ENCODE measurements at places on chromosomes 4 and X.
A peak's percentile ranks its signal among the peaks of the same experiment; 100 is the strongest.

GRCh38 chr4:186982160-186982559 lies 258.5 kb upstream of the FAT1 start:
- no peak for DNase-seq

- peak; percentile 75 for DNase-seq
These were observed 111.3 kb upstream of the LNX1 start for GRCh38 chr4:53702334-53703266.

DNA sequence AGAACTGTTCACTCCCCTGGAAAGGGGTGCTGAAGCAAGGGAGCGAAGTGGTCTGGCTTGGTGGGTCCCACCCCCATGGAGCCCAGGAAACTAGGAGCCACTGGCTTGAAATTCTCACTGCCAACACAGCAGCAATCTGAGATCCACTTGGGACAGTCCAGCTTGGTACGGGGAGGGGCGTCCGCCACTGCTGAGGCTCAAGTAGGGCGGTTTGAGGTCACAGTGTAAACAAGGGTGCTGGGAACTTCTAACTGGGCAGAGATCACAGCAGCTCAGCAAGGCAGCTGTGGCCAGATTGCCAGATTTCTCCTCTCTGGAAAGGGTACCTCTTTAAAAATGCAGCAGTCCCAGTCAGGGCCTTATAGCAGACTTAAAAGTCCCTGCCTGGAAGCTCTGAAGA lies 53.9 kb upstream of the GALNTL6 start:
- no peak for DNase-seq

DNA sequence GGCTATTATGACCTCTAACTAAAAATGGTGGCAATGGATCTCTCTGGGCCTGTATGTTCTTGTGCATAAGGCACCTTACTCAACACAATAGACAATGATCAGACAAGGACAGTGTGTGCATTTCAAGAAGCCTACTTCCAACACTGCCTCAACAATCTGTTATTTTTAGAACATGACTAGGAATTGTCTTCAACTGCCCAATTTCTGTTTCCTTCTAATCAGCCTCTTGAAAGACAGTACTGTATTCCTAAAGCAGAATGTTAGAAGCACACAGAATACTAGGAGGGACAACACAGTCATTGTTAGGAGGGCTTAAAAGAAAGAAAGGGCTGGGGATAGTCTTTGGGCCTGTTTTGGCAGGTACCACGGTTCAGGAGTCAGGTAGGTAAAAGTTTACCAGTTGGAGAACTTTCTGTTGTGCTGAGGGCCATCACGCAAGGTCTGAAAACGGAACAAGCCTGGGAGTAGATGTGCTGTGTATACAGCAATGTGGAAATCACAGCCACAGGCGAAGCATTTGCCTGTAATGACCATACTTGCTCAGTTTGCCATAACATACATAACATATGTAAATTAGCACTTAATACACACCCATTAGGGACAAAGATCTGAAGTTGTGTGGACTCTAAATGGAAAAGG lies 100.8 kb upstream of the ATXN3L start:
- no peak for DNase-seq

DNA sequence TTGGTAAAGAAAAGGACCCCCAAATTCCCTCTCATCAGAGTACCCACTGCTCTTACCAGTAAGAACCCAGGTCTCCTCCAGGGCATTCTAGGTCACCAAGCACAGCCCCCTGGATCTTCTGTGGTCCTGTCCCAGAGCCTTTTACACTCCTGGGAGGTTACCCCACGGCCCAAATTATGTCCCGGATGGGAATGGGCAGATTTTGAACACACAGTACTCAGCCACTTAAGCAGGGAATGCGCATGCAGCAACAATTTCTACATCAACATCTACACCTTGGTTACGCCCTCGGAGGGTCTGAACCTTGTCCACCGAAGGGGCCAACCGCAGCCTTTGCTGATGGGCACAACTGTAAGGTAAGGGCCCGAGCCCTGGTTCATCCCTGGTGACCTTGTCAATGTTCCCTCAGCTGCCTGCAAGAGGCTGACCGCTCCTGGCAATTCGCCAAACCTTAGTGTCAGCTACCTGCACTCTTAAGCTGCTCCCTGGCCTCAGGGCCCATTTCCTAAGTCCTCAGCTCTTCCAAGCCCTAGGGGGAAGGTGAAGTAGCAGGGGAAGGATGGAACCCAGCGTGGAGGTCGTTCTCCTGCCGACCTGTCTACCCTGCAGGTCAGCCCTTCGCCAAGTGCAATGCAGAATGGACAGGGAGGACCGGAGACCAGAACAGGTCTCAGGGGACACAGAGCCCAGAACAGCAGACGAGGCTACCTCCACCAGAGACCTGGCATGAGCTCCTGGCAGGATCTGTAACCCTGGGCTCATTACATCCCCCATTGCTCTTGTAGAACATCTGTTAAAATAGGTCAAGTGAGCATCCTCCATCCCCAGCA lies 5.9 kb downstream of the TIMP1 start:
- no peak for DNase-seq

- no peak for DNase-seq
These were observed 29.3 kb upstream of the GPRIN3 start for GRCh38 chr4:89336818-89337420.

DNA sequence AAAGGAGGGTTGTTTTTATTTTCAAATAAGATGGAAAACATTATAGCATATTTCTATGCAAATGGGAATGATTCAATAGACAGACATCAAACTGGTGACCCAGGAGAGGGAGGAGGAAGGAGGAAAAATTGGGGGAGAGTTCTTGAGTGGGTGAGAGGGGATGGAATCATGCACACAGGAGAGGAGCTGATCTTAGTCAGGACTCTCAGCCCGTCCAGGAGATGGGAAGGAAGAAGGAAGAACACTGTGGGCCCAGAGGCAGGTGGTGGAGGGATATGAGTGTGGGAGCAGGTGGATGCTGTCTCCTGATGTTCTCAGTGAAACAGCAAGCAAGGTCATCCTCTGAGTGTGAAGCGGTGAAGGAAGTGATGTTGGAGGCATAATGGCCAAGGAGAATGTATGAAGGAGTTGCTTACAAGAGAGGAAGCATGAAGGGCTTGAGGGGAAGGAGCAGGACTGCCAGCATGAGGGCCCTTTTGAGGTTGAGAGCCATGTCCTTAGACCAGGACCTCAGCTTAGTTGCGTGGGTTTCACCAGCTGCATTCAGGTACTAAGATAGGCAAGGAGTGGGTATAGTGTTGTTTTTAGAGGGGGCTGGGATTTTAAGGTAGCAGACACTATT lies 161.7 kb upstream of the NAP1L5 start:
- no peak for DNase-seq

DNA sequence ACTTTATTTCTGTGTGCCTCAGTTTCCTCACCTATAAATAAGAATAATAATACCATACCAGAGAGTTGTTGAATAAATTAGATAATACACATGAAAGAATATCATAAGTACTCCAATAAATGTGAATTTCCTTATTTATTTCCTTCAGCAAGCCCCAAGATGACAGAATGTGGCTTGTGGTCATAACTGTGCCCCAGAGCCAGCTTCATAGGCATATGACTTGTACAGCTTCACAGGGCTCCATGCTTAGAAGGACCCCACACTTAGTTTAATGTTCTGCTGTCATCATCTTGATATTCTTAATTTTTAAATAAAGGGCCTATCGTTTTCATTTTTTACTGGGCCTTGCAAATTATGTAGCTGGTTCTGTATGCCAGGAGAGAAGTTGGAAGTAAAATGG lies 25.3 kb downstream of the VSIG4 start:
- no peak for DNase-seq

DNA sequence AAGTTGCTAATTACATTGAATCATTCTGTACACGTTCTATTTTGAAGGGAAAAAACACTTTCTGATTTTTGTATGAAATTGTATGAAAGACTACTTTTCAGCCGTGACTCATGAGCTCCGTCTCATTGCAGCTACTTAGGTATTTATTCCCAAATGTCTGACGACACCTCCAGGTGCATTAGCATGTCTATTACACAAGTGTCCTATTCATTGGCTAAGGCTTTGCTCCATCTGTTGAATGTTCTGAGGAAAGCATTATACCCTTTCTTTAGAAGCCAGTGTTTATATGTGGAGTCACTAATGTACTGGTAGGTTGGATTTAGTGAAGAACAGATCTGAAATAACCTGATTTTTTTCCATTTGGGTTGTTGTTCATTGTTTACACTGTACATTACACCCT lies 51.8 kb downstream of the MAP7D3 start:
- DNase-seq: peak; percentile 20

DNA sequence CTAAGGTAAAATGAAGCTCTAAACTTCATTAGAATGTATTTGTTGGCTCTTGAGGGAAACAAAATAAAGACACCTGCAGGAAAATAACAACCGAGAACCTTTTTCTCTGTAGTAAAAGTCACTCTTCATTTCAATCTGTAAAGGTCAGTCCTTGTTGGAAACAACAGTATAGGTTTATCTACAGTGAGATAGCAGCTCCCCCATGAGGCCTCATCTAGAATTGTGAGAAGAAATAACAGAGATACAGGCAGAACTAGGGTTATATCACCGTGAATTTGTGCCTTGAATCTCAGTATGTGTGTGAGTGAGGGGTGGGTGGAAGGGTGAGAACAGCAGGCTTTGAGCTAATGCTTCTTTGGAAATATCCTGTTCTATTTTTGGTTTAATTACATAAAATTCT lies 107.8 kb upstream of the FMR1 start:
- peak; percentile 61 for DNase-seq

GRCh38 chrX:36534900-36535299 lies 473.3 kb upstream of the FAM47C start:
- no peak for DNase-seq

DNA sequence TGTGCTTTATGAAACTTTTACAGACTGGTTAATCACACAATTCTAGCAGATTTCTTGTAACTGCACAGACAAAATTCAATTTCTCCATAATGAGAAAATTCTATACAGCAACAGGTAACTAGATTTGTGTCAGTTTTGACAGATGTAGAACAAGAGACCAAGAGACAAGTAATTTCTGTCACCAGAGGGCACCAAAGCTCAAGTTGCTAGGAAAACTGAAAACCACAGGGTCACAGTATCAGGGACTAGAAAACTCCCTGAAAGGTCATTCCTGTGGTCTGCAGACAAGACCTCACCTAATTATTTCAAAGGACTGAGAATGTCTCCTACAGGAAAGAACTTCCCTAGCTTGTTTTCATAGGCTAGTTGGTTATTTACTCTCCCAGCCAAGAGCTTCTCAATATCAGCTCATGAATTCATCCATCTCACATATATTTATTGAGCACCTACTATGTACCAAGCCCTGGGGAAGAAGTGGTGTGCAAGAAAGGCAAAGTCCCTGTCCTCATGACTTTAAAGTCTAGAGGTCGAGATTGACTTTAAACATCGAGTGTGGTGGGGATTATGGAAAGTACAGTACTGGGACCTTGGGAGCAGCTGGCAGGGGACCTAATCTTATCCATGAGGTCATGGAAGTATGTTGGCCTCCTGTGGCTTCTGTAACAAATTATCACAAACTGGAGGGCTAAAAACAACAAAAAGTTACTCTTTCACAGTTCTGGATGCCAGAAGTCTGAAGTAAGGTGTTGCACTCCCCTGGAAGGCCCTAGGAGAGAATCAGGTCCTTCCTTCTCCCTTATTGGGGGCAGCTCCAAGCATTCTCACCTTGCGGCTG lies 47.8 kb upstream of the SETD7 start:
- DNase-seq: peak; percentile 82

DNA sequence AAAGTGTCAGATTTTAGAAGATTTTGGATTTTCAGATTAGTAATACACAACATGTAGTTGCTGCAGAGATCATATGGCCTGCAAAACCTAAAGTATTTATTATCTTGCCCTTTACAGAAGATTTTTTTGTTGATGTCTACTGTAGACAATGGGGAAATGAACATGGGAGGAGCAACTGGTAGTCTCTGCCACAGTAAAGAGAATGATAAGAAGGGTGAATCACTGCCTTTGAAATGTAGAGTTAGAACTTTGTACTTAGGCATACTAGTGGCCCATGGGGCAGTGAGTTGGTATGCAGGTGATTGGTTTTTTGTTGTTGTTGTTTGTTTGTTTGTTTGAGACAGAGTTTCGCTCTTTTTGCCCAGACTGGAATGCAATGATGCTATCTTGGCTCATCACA lies 50.1 kb downstream of the GAB1 start:
- no peak for DNase-seq

- DNase-seq: no peak
These were observed 1.5 kb upstream of the MSMO1 start for GRCh38 chr4:165325732-165326512.

DNA sequence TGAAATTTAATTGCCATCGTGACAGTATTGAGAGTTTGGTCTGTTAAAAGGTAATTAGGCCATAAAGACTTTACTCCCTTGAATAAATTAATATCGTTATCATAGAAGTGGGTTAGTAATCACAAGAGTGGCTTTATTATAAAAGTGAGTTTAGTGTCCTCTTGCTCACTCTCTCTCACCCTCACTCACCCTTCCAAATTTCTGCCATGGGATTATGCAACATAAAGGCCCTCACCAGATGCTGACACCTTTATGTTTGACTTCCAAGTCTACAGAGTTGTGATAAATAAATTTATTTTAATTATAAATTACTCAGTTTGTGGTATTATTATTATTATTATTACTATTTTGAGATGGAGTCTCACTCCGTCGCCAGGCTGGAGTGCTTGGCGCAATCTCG lies 1070.8 kb downstream of the PCDH18 start:
- no peak for DNase-seq

GRCh38 chr4:4599481-4600275 lies 57.8 kb upstream of the STX18 start:
- no peak for DNase-seq

DNA sequence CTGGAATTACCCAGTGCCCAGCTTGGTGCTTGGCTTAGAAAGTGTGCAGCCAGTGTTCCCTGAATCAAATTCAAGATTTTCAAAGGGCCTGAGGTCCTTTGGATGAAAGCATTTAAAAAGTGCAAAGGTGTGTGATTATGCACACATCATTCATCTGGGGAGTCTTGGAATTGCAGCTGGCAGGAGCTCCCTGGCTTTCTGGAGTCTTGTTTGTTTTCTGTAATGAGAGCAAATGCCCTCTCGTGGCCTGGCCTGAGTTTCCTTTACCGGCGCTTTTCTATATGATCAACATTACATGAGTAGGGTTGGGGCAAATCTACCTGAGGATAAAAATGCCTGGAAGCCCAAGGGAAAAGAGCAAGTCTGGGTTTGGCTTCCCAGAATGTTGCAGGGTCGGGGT lies 24.6 kb upstream of the SORCS2 start:
- no peak for DNase-seq

DNA sequence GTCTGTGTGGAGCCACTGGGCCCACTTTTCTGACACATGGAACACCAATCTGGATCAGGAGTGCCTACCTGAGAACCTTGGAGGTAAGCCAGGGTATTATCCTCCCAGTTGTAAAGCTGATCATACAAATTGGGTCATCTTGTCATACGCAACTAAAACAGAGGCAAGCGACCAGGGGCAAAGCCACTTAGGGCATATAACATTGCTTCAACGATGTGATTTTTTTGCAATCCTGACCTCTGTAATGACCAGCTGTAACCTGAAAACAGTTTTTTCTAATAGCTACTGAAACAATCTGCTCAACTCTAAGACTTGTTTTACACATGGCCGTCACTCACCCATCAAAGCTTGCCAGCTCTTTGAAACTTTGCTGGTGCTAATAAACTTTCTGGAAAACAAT lies 261.5 kb upstream of the AGTR2 start:
- no peak for DNase-seq

GRCh38 chrX:55039471-55039870 lies 8.7 kb upstream of the ALAS2 start:
- no peak for DNase-seq
